Epithelial cell of prostate (primary cell): ENCODE measurements at places on chromosomes 1 and 21.

DNA sequence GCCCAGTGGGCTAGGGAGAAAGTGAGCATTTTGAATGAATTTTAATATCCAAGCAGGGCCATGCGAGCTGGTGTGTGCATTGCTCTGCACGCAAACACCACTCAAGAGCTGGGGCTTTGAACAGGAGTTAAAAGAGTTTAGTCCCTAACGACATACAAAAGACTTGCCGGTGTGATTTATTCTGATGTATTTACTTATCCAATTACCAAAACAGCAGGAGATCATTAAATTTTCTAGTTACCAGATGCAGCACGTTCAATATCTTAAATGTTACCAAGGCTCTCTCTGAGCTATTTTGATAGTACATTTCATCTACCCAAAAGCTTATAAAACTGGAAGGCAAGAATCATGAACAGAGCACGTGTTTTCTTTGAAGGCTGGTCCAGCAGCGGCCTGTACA lies 30.0 kb upstream of the DMRTA2 start:
- no peak for DNase-seq

DNA sequence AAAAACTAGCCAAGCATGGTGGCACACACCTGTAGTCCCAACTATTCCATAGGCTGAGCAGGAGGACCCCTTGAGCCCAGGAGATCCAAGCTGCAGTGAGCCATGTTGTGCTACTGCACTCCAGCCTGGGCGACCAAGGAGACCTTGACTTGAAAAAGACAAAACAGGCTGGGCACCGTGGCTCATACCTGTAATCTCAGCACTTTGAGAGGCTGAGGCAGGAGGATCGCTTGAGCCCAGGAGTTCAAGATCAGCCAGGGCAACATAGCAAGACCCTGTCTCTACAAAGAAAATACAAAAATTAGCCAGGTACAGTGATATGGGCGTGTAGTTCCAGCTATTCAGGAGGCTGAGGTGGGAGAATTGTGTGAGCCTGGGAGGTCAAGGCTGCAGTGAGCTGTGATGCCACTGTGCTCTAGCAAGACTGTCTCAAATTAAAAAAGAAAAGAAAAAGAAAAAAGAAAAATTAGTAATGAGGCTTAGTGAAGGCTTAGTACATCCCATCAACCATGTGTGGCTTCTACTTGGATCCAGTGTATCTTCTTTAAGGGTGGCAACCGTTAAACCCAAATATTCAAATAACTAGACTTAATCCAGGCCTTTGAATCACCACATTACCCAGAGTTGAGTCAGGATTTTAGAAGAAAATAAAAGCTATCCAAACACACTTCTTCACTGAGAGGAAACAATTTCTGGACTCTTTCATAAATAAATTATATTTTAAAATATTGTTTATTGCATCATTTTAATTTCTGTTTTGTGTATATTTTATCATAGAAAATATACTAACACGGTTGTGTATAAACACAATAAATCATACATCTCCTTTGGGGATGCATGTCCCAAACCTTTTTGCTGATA lies 74.3 kb upstream of the RAB4A start:
- no peak for DNase-seq

DNA sequence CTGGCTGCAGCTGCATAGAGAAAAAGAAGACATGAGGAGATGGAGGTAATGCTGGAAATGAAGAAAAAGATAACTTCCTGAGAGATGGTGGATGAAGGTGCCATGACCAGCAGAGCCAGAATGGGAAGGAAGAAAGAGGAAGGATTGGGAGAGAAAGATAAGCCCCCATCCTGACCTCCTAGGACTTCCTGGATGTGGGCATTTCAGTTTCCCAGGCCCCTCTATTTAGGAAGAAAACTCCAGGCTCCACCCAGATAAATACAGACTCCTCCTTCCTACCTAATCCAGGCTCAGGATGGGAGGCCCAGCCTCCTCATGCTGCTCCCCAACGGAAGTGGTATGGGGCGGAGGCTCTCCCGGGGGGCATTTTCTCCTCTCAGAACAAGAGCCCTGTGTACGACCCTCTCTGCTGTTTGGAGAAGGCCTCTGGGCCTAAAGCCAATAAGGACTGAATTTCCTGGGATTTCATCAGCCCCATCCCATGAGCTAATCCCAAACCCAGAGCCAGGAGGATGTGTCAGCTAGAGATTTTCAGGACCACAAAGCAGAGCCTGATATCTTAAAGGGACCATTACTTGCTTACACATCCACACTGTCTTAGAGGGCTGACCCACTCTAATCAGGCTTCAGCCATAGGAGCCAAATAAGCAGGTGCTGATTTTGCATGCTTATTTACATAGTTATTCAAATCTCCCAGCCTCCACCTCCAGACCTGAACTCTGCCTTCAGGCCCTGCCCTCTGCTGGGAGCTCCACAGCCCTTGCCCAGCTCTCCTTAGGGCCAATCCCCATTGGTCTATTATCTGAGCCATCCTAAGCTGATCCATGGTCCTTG lies 5.1 kb upstream of the ARHGEF2 start:
- no peak for DNase-seq

GRCh38 chr1:80640978-80641377 lies 1159.8 kb upstream of the ADGRL2 start:
- no peak for DNase-seq
